NCI-H1436 treated with DMSO at 0.1 percent for 48 hours (cell line): ENCODE measurements at places on chromosomes 2 and 18.

DNA sequence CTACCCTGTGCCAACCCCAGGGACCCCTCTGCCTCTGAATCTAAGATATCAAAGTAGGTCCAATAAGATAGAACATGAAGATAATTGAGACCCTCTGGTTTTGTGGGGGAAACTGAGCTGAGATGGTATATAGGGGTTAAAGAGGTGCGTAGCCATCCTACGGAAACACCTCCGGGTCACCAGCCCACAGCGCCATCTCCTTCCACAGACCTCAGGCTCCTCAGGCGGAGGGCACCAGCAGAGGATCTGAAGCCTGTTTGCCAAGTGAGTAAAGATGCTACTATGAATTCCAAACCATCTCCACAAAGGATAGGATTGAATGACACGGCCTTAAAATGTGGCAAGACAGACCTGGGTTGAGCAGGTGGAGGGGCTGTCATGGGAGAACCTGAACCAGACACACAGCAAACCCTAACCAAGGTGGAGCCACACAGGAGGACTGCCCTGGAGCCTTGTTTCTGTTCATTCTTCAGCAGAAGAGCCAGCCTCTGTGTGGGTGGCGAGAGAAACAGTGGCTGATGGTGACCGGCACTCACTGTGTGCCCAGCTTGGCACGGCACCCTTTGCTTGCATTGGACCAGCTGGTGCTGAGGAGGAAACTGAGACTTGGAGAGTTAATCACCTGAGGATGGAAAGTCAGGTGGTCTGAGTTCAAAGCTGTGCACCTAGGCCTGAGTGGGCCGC, 10.2 kb downstream of the GBX2 start:
- DNase-seq: no peak

DNA sequence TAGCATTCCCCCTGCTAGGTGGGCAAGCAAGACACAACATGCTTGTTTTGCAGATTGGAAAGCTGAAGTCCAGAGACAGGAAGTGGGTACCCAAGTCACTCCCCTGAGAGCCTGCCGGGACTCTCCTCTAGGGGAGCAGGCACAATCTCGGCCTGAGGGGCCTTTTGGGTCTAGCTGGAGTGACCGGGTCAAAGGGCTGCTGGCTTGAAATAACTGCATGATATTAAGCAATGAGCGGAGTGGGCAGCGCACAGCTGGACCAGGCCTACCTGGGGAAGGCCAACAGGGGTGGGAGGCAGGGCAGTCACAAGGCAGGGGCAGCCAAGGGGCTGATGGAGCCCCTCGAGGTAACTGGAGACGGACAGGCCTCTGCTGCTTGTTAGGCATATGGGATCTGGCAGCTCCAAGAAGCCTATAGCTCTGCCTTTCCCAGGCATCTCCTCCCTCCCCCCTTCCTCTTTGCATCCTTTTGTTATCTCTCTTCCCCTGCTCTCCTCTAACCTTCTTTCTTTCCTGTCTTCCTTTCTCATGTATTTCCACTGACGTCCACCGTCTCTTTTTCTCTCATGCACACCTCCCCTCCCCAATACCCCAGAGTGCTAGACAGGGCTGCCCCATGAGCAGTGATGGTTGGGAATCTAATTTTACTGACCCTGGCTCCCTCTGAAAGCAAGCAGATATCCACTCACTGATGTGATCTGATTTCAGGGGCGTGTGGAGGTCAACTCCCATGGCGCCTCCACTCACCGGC, 237.5 kb downstream of the LOXHD1 start:
- DNase-seq: no peak

DNA sequence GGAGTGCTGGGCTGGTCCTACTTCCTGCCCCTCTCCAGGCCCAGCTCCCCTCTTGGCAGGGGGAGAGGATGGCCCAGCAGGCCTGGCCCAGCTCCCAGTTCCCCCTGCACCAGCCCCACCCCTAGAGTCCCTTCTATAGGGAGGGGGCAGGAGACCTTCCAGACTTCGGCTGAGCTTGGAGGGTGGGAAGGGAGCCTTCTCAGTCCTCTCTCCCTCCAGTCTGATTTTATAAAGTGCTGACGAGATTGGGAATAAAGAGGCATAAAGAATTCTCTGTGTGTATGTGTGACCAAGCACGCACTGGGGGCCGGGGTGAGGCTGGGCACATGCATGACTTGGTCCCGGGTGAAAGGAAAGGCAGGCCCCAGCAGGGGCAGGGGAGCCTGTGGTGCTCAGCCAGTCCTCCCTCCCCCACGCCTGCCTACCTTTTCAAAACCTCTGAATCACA, 5.1 kb downstream of the CHPF start:
- DNase-seq: no peak

DNA sequence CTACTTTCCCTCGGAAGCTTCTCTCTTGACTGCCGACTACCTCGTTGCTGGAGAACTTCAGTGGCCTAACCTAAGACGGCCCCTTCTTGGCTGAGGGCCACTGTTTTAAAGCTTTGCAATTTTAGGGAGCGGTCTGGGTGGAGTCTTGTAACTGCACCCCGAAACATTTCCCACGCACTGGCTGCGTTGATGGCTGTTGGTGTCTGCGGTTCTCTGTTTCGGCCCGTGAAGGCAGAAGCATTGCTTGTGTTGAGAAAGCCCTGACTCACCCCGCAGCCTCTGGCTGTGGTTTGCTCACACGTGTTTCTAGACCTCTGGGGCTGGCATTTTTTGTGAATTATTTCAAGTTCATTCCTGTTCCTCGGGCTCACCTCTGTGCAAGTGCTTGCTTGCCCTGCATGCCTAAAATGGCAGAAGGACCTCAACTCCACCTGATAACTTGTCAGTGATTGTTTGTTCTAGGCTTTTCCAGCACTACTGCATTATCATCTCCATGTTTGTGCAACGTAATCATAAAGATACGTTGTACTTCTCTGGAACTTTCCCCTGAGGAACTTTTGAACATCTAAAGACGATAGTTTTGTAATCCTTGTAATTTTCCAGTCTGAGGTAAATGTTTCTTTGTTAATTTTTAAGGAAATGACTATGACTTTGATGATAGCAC, 94.2 kb upstream of the DLX2 start:
- no peak for DNase-seq

DNA sequence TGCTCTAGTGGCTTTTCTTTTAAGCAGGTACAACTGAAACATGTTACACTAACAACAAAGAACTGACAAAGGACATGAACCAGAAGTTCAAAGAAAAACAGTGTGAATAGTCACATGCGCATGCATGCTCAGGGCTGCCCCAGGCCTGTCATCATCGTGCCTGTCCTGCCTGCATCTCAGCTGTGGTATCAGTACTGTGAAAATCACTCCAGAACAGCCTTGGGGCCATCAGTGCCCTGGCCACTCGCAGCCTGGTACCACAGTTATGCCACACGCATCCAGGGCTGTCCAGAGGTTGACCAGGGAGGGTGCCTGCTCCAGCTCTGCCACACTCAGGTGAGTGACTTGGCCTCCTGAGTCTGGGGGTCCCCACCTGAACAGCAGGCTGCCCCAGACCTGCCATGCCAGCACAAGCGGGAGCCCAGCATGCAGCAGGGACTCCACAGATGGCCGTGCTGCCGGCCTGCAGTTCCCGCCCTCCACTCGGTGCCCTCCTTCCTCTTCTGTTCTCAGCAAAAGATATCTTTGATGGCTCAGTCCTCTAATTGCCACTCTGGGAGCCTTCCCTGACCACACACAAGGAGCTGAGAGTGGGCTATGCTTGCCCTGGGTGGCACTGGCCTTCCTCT, 12.3 kb downstream of the LIMS2 start:
- DNase-seq: no peak
